Heart left ventricle (tissue), 16 donors: ENCODE measurements at places on chromosomes 13 and 19. TPM values are rescaled to one million over a fixed set of nuclear protein-coding genes. Genes with fewer than 3 reads are reported as not detected.

Gene CACNG8
- not detected for total RNA-seq

DNA sequence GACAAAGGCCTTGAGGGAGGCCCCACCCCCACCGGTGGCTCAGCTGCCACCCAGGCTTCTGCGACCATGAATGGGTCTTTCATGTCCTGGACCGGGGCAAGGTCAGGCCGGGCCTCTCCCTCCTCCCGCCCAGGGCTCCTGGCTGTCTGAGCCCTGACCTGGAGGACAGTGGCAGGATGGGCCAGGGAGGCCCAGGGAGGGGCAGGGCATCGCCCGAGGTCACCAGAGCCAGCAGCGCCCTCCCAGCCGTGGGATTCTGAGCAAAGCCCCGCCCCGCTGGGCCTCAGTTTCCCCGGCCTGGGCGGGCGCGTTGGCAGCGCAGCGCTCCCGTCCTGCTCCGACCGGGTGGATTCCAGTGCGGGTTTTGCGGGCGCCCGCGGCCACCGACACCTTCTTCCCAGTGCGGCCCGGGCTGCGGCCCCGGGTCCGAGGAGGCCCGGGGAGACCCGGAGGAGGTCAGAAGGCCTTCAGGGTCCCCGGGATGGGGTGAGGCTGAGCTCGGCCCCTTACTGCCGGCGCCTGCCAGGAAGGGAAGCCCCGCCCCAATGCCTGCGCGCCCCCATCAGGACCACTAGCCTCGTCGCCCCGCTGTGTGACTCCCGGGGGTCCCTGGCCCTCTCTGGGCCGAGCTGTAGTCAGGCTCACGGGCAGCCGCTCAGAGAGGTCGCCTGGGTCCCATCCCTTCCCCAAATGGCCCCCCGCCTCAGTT is 24.6 kb upstream of the SEMA6B start:
- H3K36me3 ChIP-seq: no peaks in the 10 kb centered on the region
- H3K4me3 ChIP-seq: peak overlapping the region; percentile 8
- no peak overlapping the region for H3K27ac ChIP-seq
- H3K4me1 ChIP-seq: peaks cover 10% of the 10 kb centered on the region
- no peak for DNase-seq
- peaks cover 20% of the 10 kb centered on the region for H3K27me3 ChIP-seq

Gene SCGB2B2
- 1.7 TPM for total RNA-seq

Gene C2CD4C
- total RNA-seq: 1.6 TPM

- H3K27me3 ChIP-seq: no peaks in the 10 kb centered on the region
- no peak overlapping the region for H3K4me3 ChIP-seq
- no peak overlapping the region for H3K27ac ChIP-seq
- no peak for DNase-seq
Observed at GRCh38 chr13:44801990-44802389, 187.3 kb downstream of the NUFIP1 start.

DNA sequence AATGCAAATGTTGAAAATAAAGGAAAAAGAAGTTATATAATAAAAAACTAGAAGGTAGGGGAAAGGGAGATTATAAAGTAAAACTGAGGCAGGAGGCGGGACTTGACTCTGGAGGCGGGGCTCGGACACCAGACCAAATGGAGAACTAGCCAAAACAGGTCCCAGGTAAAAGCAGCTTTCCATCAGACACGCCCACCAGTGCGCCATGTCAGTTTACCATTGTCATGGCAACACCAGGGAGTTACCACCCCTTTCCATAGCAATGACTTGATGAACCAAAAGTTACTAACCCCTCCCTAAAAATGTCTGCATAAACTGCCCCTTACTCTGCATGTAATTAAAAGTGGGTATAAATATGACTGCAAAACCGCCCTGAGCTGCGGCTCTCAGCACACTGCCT is 70.9 kb downstream of the PEPD start:
- H3K36me3 ChIP-seq: no peaks in the 10 kb centered on the region
- H3K27me3 ChIP-seq: no peaks in the 10 kb centered on the region
- H3K4me3 ChIP-seq: no peak overlapping the region
- no peak for DNase-seq

Gene DPF1
- 0.40 TPM for total RNA-seq

DNA sequence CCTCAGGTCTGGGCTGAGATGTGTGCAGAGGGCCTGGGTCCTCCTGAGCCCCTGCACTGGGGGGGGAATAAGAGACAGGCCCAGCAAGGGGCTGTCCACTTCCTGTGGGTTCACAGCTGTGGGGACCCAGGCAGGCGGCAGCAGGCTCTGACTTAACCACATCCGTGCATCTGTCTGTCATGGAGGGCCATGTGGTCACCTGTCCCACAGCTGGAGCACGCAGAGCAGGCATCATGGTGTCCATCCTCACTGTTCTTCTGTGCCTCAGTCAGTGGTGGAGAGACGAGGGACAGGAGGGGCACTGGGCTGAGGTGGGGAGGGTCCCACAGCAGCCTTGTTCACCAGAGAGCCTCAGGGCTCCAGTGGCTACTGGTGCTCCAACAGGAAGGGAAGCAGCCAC is 16.3 kb upstream of the KIR3DL3 start:
- no peaks in the 10 kb centered on the region for H3K4me1 ChIP-seq
- H3K36me3 ChIP-seq: no peaks in the 10 kb centered on the region
- H3K4me3 ChIP-seq: no peak overlapping the region
- H3K27ac ChIP-seq: no peak overlapping the region
- H3K27me3 ChIP-seq: peaks cover 39% of the 10 kb centered on the region
